ENCODE measurements at places on chromosomes 6 and 20. TPM values are rescaled to one million over a fixed set of nuclear protein-coding genes. Genes with fewer than 3 reads are reported as not detected.

DNA sequence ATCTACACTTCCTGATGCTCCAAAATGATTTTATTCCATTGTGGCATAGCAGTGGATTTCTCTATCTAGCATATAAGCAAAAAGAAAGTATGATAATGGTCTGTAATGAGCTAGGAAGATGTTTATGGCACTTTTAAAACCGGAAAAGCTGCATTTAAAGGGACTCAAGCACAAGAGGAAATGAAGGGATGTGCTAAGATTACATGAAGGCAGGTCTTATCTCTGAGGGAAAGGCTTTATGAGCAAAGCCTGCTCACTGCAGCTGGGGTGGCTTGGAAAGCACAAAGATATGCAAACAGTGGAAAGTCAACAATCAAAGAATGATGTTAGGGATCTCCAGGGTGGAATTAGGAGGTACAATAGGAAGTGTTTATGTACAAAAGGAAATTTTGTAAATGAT, 138.2 kb downstream of the TENT5A start:
- DNase-seq = peak; percentile 7

- DNase-seq = no peak
These were observed 93.0 kb downstream of the NDUFAF5 start for GRCh38 chr20:13877793-13878192.

DNA sequence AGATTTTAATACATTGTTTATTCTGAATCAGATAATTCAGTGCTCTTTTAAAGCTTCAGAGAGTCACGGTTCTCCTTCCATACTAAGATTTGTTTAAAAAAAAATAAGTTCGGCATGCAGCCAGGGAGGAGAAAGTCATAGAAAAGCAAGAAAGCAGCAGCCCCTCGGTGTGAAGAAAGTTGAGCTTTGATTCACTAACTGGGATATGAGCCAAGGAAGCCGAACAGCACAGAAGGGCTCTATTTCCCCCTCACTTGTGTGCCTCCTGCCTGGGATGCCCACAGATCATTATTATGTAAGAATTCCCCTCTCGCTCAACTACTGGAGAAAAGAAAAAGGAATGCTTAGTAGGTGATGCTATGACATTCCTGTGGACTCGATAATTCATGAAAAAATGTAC, 69.3 kb upstream of the SYNJ2 start:
- DNase-seq = no peak

GRCh38 chr6:17226786-17227233, 54.4 kb upstream of the RBM24 start:
- DNase-seq = no peak

SSTR4 gene
- not detected for total RNA-seq

CLDN20 gene
- not detected for total RNA-seq

Data from H4 (cell line).